ENCODE measurements at places on chromosomes 7 and 10.

GRCh38 chr10:14358886-14359573 is 28.3 kb upstream of the FRMD4A start:
- no peak for DNase-seq

- DNase-seq = no peak
Measured at GRCh38 chr7:17371671-17372524, 73.4 kb downstream of the AHR start.

- no peak for DNase-seq
Measured at GRCh38 chr10:92848037-92848440, 281 bp upstream of the EXOC6 start.

- DNase-seq = no peak
Measured at GRCh38 chr10:14173391-14173705, 157.4 kb downstream of the FRMD4A start.

DNA sequence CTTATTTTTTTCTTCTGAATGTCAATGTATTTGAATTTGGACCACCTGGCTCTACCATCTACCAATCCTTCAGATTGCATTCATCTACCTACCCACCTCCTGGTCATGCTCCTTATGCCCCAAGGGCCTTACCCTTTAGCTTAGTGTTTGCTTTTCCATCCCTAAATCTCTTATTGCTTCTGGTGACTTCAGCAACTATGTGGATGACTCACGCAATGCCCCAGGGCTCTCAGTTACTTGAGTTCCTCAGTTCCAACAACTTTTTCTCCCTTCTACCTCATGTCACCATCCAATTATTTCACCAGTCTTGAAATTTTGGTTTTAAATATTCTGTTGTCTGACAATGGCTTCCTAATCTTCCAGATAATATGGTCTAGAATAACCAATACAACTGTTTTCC is 118.9 kb downstream of the CFAP58 start:
- DNase-seq = no peak

DNA sequence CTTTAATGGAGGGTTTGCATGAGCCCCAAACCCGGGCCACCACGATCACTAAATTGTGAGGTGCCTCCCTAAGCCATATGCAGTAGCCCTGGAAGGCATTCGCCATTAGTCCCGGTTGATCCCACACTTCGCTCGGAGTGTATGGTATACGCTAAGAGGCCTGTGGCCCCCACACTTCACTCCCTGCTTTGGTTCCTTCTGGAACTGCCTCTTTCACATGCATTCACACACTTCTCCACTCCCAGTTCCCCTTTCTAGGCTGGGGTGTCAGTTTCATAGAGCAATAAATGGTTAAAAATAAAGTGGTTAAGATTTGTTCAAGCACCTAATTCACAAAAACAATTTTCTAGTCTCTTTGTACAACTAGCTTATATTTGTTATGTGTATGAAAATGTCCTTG is 212.1 kb upstream of the KCND2 start:
- no peak for DNase-seq

DNA sequence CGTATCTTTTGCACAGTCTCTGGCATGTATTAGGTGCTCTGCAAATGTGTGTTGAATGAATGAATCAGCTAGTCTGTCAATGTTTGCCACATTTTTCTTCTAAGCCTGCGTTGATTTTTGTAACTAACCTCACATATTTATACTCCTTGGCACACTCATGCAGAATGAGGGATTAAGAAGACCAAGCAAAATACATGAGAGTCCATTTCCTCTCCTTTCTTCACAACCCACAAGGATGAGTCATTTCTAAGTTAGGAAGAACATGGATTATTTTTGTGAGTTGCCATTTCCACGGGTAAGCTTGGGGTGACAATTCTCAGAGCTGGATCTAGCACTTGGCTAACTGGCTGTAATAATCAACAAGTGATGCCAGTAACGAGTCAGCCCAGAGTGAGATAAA is 158.8 kb downstream of the TWIST1 start:
- DNase-seq = no peak

- no peak for DNase-seq
Measured at GRCh38 chr7:20298486-20298901, 32.2 kb upstream of the ITGB8 start.

DNA sequence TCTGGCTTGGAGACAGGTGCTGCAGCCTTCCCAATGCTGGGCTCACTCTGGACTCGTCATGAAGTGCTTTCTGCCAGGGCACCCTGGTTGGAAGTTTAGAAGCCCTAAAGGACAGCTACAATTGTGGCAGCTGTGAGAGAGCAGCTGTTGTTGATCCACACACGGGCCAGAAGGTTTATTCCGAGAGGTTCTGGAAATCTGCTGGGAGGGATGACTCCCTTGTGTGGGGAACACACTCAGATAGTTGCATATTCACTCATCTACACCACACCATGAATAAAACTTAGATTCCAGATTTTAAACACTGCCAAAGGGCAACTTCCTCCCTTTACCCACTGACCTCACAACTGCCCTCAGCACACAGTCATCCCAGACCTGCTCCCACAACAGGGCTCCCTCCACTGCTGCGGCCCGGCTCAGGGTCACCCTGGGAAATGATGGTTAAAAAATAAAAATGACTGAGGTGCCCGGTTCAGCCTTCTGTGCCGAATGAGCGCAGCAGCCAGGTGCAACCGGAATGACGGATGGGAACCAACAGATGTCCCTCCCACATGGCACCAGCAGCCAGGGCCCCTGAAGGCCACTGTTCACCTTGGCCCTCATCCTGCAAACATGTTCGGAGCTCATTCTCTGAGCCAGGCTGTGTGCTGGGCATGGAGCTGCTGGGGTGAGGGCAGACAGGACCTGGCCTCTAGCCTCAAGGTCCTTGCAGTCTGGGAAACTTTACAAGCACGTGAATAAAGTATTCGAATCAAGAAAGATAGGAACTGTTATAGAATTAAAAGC is 40.2 kb downstream of the ASB13 start:
- DNase-seq = no peak

GRCh38 chr7:46949270-46949931 is 632.5 kb downstream of the TNS3 start:
- DNase-seq = no peak

- no peak for DNase-seq
Measured at GRCh38 chr7:50807026-50807730, 24.5 kb upstream of the GRB10 start.

- no peak for DNase-seq
Measured at GRCh38 chr10:97547962-97548361, 24.6 kb upstream of the ANKRD2 start.

DNA sequence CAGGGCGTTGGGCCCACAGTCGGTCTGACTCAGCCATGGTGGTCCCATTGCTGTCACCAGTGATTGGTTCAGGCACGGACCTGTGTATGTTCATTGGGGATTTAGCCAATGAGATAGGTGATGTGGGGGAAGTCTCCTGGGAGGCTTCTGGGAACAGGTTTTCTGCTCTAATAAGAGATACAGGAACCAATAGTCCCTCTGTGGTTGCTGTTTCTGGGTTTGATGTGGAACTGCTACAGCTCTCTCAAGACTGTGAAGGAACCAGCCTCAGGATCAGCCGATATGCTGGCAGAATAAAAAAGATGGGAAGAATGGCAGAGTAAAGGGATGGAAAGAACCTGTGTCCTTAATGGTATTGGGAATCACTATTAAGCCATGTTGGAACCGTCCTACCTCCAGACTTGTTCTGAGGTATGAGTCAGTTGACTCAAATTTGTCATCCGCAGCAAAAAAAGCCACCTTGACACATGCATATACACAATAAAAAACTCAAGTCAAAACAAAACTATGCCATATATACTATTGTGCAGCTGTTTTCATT is 70.6 kb downstream of the MCMBP start:
- DNase-seq = no peak

DNA sequence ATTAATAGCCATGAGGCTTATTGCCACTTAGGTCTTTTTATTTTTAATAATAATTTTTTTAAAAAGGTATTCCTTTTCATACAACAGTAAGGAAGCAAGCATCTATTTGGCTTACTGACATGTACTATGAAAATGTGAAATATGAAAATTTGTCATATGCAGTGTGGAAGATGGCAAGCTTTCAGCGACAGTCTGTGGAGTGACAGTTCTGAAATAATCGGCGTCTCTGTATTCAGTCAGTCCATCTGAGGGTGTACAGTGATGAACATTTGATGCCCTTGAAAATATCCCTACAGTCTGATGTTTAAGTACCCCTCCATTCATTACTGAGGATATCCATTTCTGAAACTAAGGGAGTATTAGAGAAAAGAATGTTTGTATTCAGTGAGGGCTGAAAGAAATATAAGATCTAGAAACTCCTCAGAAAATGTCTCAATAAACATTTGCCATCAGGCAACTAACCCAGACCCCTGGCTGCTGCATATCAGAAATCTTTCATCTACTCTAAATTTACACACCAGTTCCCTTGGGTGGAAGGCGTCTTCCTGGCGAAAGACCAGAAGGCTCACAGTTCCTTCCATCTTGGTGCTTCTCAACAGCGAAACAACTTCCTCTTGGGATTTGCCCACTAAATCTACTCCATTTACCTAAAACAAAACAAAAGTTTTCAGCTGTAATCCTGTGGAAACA is 440.6 kb downstream of the PARD3 start:
- no peak for DNase-seq

- no peak for DNase-seq
Measured at GRCh38 chr10:60623627-60624026, 154.7 kb upstream of the CDK1 start.

GRCh38 chr10:84156768-84157167 is 16.8 kb upstream of the GPR15LG start:
- no peak for DNase-seq

DNA sequence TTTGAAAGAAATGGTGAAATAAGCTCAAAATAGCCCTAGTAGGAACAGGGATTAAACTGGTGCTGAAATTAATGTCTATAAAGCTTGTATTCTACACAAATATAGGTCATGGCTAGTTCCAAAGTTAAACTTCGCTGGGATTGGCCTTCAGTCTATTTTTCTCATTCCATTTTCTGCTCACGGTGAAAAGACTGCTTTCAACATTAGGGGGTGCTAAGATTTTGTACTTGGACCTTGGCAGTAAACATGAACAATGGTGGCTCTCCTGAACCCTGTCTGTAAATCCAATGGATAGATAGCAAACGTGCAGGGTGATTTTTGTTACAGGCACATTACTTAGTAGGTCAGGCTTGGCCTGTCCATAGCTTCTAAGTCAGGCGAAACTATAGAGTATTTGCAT is 36.0 kb upstream of the RSU1 start:
- DNase-seq = no peak

DNA sequence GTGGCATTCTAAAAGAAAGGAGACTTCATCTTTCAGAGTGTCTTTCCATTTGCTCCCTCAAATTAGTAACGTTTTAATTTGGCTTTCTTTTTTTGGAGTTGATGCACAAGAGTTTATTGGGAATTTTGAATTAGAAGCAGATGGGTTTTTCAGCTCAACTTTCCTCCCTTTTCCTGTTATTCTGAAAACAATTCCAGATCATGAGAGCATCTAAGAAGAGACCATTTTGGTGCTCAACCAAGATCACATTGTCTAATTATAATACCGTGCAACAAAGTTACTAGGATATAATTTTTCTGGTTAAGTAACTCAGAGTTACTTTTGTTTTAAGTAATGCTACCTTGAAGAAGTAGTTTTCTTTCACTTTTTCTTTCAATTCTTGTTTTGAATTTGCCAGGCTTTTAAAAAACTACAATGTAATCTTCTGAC is 396.6 kb upstream of the KLF6 start:
- no peak for DNase-seq

DNA sequence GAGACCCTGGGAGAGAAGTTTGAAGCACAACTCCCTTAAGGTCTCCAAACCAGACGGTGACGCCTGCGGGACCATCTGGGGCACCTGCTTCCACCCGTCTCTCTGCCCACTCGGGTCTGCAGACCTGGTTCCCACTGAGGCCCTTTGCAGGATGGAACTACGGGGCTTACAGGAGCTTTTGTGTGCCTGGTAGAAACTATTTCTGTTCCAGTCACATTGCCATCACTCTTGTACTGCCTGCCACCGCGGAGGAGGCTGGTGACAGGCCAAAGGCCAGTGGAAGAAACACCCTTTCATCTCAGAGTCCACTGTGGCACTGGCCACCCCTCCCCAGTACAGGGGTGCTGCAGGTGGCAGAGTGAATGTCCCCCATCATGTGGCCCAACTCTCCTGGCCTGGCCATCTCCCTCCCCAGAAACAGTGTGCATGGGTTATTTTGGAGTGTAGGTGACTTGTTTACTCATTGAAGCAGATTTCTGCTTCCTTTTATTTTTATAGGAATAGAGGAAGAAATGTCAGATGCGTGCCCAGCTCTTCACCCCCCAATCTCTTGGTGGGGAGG is 10.8 kb downstream of the SERPINE1 start:
- no peak for DNase-seq

- no peak for DNase-seq
Measured at GRCh38 chr7:47379629-47380324, 202.1 kb downstream of the TNS3 start.

DNA sequence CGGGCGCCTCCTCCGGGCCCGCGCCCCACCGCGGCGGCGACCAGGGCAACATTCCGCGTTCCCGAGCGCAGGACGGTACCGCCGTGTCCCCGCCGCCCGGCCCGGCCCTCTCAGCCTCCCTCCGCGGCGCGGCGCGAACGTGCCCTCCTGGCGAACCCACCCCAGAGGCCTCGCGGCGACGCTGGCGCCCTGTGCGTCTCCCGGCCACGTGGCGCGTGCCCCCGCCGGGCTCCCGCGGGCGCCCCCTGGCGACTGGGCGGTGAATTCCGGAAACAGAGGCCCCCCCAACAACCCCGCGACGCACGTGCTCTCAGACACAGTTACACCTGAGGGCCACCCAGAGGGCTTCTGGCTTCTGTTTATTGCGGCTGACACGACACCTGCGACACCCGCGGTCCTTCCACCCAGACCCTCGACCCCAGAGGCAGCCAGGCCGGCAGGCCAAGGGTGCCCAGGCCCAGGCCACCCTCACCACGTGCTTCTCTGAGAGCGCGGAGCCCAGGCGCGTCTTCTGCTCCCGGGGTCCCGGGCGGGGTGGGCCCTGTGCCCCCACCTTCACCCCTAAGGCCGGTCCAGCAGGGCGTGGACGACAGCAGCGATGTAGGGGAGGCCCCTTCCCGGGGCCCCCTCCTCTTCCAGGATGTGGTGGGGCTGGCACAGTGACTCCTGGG is at the start of gene SAP25:
Gene SAP25 (minus strand): TSS at position 210 of the 671 bp plus-strand sequence. CDS start 158 bp downstream, at position 52.
- no peak for DNase-seq

- DNase-seq = no peak
Measured at GRCh38 chr7:37756797-37757551, 73.4 kb downstream of the GPR141 start.

DNA sequence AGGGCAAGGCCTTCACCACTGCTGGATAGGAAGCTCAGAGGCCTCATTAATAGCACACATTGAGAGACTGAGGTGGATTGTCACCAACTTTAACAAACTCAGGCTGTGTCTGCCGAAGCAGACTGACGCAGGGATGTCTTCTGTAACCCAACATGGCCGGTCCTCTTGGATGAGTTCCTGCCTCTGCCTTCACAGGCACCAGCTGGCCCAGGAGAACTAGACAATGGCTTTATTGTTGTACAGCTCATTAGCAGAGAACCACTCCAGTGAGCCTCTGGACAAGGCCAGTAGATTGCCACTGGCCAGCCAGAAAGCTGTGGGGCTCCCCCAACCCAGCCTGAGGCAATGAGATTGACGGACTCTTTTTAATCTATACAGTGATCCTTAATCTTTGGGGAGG is 9.4 kb downstream of the NODAL start:
- no peak for DNase-seq

GRCh38 chr7:107394276-107394675 is 75.6 kb upstream of the GPR22 start:
- no peak for DNase-seq

GRCh38 chr7:99305473-99306260 is 20.0 kb upstream of the ARPC1A start:
- no peak for DNase-seq
